Neural crest cell (in vitro differentiated cells): ENCODE measurements at places on chromosomes 5 and 9. TPM values are rescaled to one million over a fixed set of nuclear protein-coding genes. Genes with fewer than 3 reads are reported as not detected.

GRCh38 chr9:97906236-97906831 lies 16.0 kb downstream of the TRMO start:
- H3K27ac ChIP-seq: peak overlapping the region; percentile 51
- H3K4me3 ChIP-seq: no peak overlapping the region
- H3K36me3 ChIP-seq: peaks cover 4% of the 10 kb centered on the region
- no peaks in the 10 kb centered on the region for H3K4me1 ChIP-seq

DNA sequence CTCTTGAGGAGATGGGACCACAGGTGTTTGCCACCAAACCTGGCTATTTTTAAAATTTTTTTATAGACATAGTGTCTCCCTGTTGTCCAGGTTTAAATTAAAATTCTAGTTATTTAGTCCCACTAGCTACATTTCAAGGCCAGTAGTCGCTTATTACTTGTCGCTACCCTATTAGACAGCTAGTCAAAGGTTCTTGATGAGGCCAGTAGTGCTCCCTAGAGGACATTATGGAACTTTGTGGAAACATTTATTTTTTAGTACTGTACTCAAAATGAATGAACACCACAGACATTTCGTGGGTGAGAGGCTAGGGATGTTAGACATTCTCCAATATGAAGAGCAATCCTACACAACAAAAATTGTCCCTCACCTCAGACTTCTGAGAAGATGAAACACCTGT lies 14.4 kb upstream of the GRXCR2 start:
- no peak overlapping the region for H3K27ac ChIP-seq
- H3K4me1 ChIP-seq: peaks cover 4% of the 10 kb centered on the region
- H3K36me3 ChIP-seq: peaks cover 10% of the 10 kb centered on the region
- no peak overlapping the region for H3K4me3 ChIP-seq
- H3K27me3 ChIP-seq: no peaks in the 10 kb centered on the region
- no peak for DNase-seq

- no peaks in the 10 kb centered on the region for H3K4me1 ChIP-seq
- no peak for DNase-seq
- H3K27me3 ChIP-seq: no peaks in the 10 kb centered on the region
- H3K36me3 ChIP-seq: no peaks in the 10 kb centered on the region
- H3K27ac ChIP-seq: no peak overlapping the region
- no peak overlapping the region for H3K4me3 ChIP-seq
Observed at GRCh38 chr9:86741311-86742208, 205.7 kb downstream of the GAS1 start.

- no peaks in the 10 kb centered on the region for H3K4me1 ChIP-seq
- DNase-seq: no peak
- H3K27ac ChIP-seq: no peak overlapping the region
- H3K27me3 ChIP-seq: peaks cover 16% of the 10 kb centered on the region
- peak overlapping the region; percentile 43 for H3K4me3 ChIP-seq
- H3K36me3 ChIP-seq: no peaks in the 10 kb centered on the region
Observed at GRCh38 chr5:141039061-141039460, 12.1 kb upstream of the PCDHB1 start.

The FKTN gene
- 18.3 and 19.7 TPM in 2 replicates for total RNA-seq

The SLC36A2 gene
- total RNA-seq: not detected in 2 replicates

The PLPPR1 gene
- 3.2 and 4.7 TPM in 2 replicates for total RNA-seq

The LRRC19 gene
- not detected in 2 replicates for total RNA-seq
